Umbilical cord (tissue), 2 donors: ENCODE measurements at places on chromosomes 4 and X.

- DNase-seq = no peak
Observed at GRCh38 chr4:57985161-57985560, 875.0 kb upstream of the IGFBP7 start.

- DNase-seq = peak; percentile 40
Observed at GRCh38 chr4:183328832-183329231, 6.6 kb upstream of the CLDN24 start.

GRCh38 chr4:149102765-149103164 lies 660.6 kb upstream of the NR3C2 start:
- DNase-seq = no peak

- peak; percentile 6 for DNase-seq
Observed at GRCh38 chrX:42934020-42934726, 156.2 kb upstream of the PPP1R2C start.

DNA sequence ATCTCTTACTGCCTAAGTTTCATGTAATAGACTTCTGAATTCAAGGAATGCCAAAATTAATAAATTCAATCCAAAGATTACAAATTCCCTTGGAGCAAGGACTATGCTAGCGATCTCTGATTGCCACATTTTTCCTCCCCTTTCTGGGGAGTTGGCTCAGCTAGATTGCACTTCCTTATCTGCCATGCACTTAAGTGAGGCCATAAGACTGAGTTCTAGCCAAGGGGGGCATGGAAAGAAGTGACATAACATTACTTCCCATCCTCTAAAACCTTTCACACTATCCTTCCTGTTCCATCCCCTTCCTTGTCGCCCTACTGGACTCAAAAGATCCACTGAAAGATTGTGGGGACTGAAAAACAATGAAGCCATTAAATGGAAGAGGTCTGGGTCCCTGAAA lies 53.8 kb upstream of the TXK start:
- DNase-seq = no peak
